DMS 273 treated with DMSO at 0.1 percent for 48 hours (cell line): ENCODE measurements at places on chromosomes 16 and 17.

DNA sequence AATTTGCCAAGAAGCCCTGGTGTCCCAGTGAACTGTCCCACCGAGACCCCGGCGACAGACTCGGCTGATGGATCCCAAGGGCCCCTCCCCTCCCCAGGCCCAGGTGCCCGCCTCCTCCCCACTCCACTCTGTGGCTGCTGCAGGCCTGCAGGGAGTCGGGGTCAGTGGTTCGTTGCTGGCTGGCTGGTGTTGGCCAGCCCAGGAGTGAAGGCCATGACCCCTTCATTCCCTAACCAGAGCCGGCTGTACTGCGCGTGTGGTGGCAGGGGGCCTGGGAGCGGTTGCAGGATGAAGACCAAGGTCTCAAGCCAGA, 9.2 kb upstream of the TBX2 start:
- DNase-seq: no peak

GRCh38 chr17:64447526-64447925, 1.4 kb upstream of the MILR1 start:
- DNase-seq: no peak

GRCh38 chr16:58821886-58822285, 87.8 kb upstream of the GOT2 start:
- no peak for DNase-seq

DNA sequence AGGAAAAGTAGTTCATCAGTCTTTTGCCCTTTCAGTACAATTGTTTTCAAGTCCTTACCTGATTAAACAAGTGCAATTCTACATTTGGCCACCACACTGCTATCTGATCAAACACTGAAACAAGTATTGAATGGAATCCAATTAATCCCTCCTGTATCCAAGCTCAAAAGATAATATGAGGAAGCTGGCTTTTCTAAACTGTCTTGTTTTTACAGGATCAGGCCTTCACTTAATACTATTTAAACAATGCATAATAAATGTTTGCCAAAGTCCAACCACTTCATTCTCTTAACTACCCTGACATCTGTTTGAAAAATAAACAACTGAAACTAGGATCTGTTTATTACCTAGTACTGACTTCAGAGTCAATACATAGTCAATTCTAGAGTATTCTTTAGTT, 131.6 kb downstream of the MRTFB start:
- DNase-seq: no peak

DNA sequence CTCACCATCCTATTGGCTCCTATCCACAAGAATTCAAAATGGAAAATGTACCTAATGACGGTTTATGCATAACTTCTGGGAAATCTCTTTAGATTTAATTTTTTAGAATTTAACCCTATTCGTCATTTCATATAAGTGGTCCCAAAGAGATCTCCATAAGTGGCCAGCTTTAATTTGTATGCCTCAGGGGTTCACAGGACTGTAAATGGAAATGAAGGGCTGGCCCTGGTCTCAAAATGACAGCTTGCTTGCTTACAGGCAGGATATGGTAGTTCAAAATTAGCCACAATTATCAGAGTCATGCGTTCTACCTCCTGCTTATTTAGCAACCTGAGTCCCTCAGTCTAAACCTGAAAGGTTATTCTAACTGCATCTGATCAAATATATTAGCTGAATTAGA, 6.6 kb upstream of the NACA2 start:
- DNase-seq: no peak

DNA sequence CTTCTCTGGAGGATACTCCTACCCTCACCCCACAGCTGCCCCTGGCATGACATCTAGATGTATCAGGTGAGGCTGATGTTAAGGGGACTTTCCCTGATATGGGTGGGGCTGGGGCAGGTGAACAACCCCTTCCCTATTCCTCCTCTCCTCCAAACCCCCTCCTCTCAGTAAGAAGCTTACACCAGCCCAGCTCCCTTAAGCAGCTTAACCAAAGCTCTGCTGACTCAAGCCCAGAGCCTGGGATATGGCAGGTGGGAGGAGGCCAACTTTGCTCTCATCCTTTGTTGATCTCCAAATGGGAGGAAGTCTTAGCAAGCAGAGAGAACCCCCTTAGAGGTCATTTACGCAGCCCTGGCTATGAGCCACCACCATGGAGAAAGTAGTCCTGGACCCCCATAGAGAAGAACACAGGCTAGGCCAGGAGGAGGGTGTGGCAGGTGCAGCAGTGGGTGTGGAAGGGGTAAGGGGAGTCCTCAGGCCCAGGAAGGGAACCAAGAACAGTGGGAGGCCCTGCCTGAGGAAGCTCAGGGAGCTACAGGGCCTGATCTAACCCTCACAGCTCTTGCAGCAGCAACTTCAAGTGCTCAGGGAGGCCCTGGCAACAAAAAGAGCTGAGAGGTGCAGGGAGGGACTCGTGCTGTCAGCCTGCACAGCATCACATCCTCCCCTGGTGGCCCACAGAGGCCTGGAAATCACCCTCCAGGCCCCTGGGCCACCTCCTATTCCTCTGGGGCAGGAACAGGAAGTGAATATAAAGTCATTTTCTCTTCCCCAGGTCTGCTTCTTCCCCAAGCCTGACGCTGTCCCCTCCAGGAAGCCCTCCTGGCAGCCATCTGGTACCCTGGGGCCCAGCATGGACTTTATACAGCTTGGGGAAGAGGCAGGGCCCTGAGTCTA, 2.9 kb downstream of the UNC119 start:
- no peak for DNase-seq

- DNase-seq: no peak
These were observed 802 bp downstream of the CYLD start for GRCh38 chr16:50742576-50743200.

- DNase-seq: no peak
These were observed 397 bp downstream of the NCOR1 start for GRCh38 chr17:16215002-16215272.

GRCh38 chr16:89199241-89200123, 855 bp downstream of the SLC22A31 start:
- DNase-seq: no peak

DNA sequence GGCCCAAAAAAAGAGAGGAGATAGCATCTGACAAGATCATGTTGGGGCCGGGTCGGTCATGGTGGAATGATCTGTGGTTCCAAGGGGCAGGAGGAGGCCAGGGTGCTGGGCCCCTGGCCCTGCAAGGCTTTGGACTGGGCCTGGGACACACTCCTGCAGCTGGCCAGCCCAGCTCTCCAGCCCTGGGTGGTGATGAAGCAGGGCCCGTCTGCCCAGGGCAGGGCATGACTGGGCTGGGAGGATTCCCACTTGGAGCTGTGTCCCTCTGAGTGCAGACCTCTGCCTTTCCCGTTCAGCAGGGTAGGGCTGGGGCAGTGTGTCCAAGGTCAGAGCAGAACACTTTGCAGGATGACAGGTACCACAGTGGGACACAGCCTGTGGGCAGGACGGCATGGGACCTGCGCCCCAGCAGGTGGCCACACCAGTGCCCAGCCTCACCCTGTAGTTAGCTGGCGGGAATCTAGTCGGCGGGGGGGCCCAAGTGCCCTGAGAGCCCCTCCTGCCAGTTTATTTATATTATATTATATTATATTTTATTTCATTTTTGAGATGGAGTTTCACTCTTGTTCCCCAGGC, 27.6 kb upstream of the MYO15B start:
- no peak for DNase-seq

DNA sequence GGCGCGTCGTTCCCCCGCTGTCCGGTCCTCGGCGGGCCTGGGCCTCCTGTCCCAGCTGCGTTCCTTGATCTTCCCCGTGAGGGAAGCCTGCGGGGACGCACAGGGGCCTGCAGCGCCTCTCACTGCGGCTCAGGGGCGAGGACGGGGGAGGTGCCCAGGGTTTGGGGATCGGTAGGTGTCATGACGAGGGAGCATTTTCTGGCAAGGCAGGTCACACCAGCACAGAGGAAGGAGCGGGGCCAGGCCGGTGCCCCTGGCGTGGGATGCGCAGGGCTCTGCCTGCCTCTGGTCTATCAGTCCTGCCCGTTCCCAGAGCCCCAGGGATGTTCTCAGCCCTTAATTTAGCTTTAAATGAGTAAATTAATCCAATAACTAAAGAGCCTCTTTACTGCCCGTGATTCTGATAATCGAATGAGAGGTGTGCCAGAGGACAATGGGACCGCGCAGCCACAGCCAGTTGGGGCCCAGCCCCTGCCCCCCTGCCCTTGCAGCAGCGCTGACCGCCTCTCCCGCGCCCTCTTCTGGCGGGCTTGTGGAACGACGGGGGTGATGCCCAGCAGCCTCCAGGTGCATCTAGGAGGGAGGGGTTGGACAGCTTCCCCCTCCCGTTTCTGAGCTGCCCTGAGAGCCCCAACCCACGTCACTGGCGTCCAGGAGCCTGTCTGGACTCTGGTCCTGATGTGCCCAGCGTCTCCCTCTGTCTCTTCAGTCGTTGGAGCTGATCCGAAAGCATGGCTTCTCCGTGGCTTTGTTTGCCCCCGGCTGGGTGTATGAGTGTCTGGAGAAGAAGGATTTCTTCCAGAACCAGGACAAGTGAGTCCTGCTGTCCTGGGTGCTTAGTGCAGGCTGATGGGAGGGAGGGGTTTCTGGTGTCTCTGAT, 7.9 kb downstream of the ENGASE start:
- no peak for DNase-seq

GRCh38 chr17:77829843-77830799, 128.4 kb upstream of the TNRC6C start:
- DNase-seq: no peak

- no peak for DNase-seq
These were observed 128.1 kb downstream of the SALL1 start for GRCh38 chr16:51022955-51023354.

DNA sequence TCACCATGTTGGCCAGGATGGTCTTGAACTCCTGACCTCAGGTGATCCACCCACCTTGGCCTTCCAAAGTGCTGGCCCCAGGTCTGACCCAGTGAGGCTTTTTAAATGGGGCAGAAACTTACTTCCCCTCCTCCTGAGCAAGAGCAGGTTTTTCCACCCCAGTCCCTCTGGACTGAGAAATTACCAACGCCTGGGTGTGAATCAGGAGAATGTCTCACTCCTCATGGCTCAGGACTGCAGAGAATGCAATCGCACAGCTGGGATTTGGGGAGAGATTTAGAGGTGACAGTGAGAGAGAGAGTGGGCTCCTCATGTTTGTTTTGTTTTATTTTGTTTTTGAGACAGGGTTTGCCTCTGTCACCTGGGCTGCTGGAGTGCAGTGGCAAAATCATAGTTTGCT, 203.6 kb downstream of the RAB11FIP4 start:
- DNase-seq: no peak

- peak; percentile 43 for DNase-seq
These were observed 10.7 kb downstream of the MSRB1 start for GRCh38 chr16:1932050-1933028.

DNA sequence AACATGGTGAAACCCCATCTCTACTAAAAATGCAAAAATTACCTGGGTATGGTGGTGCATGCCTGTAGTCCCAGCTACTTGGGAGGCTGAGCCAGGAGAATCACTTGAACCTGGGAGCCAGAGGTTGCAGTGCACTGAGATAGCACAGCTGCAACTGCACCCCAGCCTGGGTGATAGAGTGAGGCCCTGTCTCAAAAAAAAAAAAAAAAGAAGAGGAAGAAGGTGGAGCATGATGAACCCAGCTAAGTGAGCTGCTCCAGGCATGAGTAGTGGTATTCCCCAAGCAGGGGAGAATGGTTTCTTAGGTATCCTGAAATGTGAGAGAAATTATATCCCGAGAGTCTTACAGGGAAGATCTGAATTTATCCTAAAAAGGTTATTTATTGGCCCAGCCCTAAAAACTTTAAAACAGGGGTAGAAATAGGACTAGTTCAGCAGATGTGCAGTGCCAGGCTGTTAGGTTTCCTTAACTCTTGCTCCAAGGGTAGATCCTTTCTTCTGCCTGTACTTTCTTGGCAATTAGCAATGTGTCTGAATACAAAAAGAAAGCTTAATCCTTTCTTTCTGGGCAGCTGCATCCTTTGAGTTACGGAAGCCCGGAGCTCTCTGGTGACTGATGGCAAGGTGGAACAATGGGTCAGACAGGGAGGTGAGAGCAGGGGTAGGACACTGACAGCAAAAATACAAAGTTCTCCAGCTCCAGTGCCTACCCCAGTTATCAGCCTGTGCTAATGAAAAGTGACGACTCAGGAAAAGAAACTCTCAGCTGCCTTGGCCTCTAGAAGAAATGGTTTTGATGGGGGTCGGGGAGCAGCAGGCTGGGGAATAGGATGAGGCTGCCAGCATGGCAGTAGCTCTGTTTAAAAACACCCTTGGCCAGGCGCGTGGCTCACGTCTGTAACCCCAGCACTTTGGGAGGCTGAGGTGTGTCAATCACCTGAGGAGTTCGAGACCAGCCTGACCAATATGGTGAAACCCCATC, 36.5 kb upstream of the TOB1 start:
- DNase-seq: no peak

DNA sequence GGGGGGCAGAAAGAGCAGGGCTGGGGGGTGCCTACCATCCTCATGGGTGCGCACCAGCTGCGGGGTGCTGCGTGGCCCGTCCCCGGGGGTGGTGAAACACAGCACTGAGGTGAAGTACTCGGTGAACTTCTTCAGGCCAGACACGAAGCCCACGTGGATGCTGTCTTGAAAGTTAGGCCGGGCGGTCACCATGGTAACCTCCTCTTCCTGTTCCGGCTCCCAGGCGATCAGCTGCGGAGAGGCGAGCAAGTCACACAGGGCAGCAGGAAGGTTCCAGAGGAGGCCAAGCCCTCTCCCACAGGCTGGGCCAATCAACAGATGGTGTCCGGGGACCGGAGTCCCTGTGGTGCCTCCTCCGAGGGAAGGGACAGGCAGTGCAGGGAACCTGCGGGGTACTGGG, 90.1 kb upstream of the CDC42EP4 start:
- DNase-seq: peak; percentile 15

DNA sequence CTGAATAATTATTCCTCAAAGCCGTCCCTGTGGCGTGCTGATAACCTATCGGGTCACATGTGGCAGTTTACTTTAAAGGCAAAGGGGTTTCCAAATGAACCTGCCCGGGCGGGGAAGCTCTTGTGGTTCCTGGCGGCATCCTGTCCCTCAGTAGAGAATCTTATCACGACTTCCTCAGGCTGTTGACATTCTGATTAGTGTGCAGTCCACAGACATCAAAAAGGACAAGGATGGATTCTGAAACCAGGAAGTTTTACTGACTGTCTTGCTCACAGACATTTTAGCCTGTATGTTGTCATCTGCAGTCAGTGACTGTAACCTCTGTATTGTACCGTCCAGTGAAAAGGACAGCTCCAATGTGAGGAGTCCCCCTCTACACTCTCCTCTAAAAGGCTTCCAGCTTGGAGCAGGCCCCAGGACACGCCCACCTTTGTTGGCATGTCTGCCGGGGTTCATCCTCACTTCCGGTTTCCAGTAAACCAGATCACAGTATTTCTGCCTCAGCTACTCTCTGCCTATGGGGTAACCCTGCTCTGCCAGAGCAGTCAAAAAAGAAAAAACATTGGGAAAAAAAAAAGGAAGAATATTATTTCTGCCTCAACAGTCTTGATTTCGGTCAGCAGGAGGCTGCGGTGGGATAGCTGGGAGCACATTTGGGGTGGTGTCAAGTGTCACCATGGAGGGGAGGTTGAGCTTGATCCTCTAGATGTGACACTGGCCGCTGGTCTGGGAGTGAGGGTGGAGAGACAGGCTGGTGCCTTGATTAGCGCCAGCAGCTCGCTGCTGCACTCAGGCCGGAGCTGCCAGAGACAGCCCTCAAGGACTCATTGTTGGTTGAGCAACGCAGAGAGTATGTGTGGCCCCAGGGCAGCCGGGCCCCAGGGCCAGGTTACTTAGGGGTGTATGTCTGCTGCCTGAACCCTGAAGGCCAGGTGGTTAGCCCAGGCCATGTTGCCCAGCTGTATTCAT, 89.0 kb upstream of the DNAH17 start:
- no peak for DNase-seq
